Activated T-cell treated with anti-CD3 and anti-CD28 coated beads for 48 hours (primary cell): ENCODE measurements at places on chromosomes 12 and 14.

GRCh38 chr14:61524936-61525292 is 170.4 kb upstream of the HIF1A start:
- DNase-seq: no peak

DNA sequence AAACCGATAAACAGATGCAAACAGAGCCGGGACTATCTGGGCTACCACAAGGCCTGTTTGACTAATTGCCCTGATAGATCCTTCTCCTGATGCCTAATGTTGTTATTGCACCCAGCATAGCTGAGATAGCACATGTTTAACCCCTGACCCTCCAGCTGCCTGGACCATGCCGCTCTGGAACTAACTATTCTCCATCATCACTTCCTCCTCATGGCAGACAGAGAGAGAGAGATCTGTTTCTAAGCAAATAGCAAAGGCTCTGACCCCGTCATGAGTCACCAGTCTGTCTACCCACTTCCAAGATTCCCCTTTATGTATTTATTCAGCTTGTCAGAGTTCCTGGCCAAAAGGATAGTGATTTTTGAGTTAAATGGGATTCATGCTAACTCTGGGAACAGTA is 58.2 kb upstream of the FLRT2 start:
- DNase-seq: no peak

GRCh38 chr12:102479099-102479885 is 1.1 kb downstream of the IGF1 start:
- DNase-seq: no peak

DNA sequence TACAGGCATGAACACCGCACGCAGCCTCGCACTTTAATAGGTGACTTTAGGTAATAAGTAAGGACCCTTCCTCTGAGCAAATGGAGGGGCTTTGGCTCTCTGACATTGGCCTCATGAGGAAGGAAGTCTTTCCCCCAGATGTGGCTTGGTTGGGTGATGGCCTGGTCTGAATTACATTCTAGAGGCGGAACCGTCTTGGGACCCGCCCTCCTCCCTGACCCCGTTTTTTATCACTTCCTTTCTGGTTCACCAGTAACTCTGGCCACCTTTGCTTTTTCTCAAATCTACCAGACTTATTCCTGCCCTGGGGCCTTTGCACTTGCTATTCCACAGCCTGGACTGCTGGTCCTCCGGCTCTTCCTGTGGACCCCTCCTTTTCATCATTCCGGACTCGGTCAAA is 13.4 kb downstream of the ALDH2 start:
- no peak for DNase-seq

DNA sequence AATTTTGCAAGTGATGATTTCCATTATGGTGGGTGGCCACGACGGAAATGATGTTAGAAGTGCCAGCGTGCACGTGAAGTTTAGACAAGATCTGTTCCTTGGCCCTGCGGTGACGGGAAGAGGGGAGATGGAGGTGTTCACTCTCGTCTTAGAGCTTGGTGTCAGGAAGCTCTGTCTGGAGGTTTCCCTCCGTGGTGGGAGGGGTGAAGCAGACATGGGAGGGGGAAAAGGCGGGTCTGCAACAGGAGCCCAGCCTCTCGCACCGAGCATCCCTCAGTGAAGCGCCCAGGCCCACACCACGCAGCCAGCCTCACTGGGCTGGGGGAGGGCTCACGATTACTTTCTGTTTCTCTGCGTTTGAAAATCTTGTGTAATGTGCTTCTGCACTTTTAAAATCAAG is 26.3 kb downstream of the EML1 start:
- peak; percentile 14 for DNase-seq

DNA sequence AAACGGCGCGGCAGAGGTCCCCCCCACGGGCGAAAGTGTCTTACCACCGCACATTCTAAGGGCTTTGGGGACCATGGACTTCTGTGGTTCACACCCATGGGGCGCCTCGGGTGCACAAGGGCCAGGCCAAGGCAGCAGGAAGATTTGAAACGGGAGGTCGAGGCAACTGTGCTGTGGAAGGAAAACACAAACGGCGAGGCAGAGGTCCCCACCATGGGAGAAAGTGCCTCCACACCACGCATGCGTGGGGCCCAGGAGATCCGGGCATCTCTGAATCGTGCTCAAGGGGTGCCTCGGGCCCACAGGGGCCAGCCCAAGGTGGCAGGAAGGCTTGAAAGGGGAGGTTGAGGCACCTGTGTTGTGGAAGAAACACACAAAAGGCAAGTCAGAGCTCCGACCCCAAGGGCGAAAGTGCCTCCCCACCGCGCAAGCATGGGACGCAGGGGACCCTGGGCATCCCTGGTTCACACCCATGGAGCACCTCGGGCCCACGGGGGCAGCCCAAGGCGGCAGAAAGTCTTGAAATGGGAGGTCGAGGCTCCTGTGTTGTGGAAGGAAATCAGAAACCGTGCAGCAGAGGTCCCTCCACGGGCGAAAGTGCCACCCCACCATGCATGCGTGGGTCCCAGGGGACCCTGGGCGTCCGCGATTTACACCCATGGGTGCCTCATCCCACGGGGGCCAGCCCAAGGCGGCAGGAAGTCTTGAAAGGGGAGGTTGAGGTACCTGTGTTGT is 371.0 kb downstream of the ALG10 start:
- DNase-seq: no peak

DNA sequence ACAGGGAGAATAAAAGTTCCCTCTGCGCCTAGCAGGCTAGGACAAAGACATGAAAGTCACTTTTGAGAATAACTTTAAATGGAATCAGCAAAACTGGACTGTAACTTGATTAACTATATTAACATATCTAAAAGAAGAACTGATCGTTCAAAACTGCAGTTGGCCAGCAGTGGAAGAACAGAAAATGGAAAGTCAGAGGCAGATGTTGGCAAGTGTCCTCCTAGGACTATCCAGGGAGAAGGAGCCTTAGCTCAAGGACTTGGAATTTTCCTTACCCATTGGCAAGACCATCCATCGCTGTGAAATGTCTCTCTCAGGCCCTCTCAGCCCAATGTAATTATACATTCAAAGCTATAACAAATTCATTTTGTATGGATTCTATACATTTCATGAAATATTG is 419.7 kb downstream of the ATP23 start:
- no peak for DNase-seq

GRCh38 chr12:70417121-70417520 is 51.0 kb downstream of the KCNMB4 start:
- DNase-seq: no peak

- DNase-seq: no peak
Observed at GRCh38 chr14:24243336-24243836, 963 bp upstream of the TINF2 start.

DNA sequence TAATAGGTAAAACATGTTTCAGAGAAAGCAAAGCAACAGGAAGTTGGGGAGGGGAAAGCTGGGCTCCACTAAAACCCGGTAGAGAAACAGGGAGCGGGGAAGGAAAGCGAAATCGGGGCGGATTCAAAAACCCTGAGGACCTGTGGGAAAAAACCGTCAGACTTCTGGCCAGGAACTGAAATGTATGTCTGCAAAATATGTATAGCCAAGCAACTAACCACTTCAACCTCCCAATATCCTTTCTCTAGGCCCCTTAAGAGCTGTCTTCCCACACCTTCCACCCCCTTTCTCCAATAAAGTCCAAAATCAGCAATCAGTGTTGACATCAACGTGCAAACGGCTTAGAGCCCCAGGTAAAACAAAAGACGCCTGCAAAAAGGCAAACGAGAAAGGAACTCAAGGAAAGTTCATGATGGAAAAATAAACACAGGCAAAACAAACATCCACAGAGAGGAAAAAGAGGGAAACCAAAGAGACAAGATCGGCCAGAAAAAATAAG is 32.8 kb downstream of the SIX1 start:
- DNase-seq: no peak

GRCh38 chr12:77648716-77649115 is 182.0 kb upstream of the NAV3 start:
- DNase-seq: no peak

DNA sequence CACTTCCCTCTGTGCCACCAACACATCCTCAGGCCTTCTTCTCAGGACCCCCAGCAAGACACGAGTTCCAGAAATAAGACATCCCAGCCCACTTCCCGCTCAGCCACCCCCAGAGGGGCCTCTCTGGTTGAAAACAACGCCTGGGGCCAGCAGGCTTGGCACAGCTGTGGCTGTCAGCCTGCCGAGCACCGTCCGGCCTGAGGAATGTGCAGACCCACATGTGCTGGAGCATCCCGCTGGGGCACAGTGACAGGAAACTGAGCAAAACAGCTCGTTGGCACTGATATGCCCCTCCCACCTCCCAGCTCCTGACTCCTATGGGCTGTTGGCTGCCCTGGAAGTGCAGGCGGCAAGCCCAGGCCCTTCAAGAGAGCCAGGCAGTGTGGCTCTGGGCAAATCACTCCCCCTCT is 1.4 kb downstream of the SYNE3 start:
- no peak for DNase-seq

DNA sequence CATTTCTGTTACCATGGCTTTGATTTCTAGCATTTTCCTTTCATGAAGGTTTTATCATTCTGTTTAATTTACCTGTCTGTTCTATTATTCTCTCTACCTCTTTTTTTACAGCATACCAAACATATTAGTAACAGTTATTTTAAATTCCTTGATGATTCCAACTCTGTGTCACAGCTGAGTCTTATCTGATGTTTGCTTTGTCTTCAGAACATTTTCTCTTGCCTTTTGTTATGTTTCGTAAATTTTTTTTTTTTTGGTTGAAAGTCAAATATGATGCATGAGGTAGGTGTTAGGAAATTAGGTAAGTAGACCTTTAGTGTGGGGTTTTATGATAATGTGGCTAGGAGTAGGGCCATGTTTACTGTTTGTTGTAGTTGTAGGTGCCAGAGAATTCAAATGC is 496.4 kb downstream of the FOXG1 start:
- DNase-seq: no peak

DNA sequence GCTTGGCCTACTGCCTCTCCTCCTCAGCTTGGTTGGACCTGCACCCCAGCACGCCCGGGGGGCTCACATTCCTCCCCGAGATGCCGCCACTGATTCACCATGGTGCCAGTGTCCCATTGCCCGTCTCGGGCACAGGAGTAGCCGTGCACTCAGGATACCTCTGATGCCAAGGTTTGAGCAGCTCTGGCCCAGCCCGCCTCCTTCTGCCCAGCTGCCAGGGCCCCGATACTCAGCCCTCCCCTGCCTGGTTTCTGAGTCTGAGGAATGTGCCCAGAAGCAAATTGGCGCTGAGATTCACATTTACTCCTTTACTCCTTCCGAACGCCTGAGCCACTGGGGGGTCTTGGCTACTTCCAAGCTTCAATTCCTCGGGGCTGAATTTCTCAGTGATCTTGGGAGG is 63.5 kb downstream of the NINJ2 start:
- no peak for DNase-seq

DNA sequence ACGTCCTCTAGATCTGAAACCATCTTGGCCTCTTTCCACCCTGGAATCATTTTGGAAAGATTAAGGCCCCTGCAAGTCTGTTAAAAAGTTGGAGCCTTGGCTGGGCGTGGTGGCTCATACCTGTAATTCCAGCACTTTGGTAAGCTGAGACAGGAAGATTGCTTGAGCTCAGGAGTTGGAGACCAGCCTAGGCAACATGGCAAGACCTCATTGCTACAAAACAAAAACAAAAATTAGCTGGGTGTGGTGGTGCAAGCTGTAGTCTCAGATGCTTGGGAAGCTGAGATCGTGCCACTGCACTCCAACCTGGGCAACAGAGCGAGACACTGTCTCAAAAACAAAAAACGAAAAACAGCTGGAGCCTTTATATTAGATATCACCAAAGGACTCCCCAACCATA is 10.9 kb upstream of the ABCD4 start:
- DNase-seq: no peak

DNA sequence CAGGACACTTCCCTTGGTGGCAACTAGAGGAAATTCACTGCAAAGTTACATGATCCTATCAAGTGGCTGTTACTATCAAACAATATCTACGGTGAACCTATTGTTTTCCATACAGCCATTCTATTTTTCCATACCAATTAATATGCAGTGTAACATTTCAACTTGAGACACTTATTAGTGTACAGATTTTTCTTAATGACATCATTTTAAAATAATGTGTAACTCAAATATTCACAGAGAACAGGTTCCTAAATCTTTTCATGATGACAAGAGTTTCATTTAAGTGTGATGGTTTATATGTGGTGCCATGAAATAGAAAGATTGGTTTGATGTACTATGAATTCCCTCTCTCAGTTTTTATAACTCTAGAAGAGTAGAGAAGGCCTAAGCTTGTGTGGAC is 291.2 kb upstream of the SOX5 start:
- DNase-seq: no peak

DNA sequence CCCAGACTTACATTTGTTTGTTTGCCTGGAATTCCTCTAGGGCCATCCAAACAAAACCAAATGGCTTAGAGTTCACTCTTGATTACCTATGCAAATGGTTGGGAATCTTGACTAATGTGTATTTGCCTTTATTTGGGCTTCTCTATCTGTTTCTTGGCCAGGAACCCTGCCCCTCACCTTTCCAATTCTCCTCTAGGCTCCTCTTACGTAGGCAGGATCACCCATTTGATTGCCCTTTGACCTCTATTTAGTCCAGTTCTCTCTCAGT is 123.0 kb upstream of the DYRK2 start:
- DNase-seq: no peak
